ENCODE measurements at places on chromosomes 13 and 19.

DNA sequence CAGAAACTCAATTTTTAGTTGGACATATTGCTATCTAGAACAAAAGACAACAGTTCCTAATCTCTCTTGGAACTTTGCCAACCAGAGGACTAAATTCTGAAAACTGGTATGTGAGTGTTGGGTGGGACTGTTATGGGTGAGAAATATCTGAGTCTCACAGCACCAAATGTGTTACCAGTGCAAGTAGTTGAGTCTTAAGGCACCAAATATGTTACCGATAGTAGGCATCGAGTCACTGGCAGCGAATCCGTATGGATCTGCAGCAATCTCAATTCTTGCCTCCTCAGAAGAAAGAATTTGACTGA, 575.2 kb downstream of the DACH1 start:
- DNase-seq = no peak

- DNase-seq = no peak
Measured at GRCh38 chr13:76873445-76873844, 12.8 kb downstream of the KCTD12 start.

GRCh38 chr19:15197275-15197941, 3.4 kb downstream of the NOTCH3 start:
- DNase-seq = no peak

GRCh38 chr13:77523834-77524728, 11.4 kb upstream of the SCEL start:
- no peak for DNase-seq

DNA sequence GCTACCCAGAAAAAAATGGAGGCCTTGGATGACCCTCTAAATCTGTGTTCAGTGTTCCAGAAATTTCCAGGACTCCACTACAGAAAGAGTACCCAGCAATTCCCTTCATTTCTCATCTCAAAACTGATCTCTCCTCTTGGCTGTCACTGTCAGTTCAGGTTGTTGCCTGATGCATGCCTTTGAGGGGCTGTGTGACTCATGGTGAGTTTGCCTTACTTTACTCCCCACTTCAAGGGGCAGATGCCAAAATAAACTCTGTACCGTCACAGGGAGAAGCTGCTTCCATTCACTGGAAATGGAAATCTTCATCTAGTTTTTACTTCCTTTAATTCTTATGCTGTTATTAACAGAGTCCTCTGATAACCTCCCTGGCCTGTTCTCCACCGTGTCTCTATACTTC, 1075.0 kb downstream of the DIAPH3 start:
- no peak for DNase-seq

GRCh38 chr13:21075379-21076249, 14.2 kb upstream of the LATS2 start:
- DNase-seq = no peak

GRCh38 chr19:49488863-49489537, 1.6 kb downstream of the RPL13A start:
- no peak for DNase-seq

GRCh38 chr13:26698392-26699196, 62.0 kb downstream of the GPR12 start:
- DNase-seq = peak; percentile 78

DNA sequence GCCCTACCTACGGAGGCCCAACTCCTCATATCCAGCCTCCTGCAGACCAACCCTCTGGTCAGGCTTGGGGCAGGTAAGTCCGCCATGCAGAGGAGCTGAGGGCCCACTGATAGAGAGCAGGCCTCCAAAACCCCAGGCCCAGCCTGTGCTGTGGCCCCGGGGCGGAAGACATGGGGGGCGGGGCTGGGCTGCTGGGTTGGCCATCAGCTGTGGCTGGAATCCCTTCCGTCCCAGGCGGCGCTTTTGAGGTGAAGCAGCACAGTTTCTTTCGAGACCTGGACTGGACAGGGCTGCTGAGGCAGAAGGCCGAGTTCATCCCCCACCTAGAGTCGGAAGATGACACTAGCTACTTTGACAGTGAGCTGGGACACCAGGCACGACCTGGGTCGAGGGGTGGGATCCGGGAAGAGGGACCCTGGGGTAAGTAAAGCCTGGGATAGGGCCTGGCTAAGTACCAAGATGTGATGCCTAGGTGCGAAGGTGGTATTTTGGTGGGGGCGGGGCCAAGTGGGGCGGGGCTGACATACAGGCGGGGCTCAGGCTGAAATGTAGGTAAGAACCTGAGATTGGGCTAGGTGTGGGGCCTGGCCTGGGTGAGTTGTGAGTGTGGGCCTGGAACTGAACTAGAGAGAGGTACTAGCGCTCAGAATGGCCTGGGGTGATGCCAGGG, 15.4 kb downstream of the DNASE2 start:
- DNase-seq = no peak

DNA sequence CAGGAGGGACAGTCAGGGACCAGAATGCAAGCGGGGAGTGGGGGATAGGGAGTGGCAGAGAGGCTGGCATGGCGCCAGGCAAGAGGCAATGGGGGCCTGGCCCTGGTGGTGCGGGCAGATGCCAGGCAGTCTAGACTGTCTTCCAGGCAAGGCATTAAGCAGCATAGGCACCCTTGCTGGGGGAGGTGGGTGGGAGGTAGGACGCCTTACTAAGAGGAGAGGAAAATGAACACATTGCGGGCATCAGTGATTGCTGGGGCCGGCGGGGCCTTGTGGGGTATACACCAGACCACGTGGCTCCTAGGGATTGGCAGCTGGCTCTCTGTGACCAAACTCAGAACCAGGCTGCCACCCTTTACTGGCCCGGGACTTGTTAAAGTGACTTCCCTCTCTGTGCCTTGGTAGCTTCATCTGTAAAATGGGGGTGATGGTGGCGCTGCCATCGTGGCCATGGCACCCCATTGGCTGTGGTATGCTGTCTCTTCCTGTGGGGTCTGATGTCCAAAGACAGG, 46.0 kb downstream of the DNM2 start:
- DNase-seq = no peak

- DNase-seq = no peak
Measured at GRCh38 chr19:1365319-1366269, 18.1 kb upstream of the NDUFS7 start.

DNA sequence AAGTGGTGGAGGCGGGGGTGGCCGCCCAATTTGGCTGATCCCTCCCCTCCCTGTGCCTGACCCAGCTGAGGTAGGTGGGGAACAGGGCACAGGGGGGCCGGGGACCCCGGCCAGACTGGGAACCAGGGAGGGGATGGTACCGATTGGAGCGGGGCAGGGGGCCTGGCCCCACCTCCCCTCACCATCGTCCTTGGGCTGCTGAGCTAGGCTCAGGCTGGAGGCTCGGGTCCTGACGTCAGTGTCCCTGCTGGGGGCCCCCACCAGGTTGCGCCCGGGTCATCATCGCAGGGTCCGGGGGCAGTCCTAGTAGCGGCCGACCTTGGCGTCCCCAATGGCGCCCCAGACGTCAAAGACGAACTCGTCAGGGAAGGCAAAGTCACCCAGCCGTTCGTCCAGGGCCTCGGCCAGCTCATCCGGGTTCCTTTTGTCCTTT, 3.0 kb upstream of the PTGER1 start:
- no peak for DNase-seq

DNA sequence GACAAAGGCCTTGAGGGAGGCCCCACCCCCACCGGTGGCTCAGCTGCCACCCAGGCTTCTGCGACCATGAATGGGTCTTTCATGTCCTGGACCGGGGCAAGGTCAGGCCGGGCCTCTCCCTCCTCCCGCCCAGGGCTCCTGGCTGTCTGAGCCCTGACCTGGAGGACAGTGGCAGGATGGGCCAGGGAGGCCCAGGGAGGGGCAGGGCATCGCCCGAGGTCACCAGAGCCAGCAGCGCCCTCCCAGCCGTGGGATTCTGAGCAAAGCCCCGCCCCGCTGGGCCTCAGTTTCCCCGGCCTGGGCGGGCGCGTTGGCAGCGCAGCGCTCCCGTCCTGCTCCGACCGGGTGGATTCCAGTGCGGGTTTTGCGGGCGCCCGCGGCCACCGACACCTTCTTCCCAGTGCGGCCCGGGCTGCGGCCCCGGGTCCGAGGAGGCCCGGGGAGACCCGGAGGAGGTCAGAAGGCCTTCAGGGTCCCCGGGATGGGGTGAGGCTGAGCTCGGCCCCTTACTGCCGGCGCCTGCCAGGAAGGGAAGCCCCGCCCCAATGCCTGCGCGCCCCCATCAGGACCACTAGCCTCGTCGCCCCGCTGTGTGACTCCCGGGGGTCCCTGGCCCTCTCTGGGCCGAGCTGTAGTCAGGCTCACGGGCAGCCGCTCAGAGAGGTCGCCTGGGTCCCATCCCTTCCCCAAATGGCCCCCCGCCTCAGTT, 24.6 kb upstream of the SEMA6B start:
- DNase-seq = no peak
